Skeletal muscle cell (primary cell): ENCODE measurements at places on chromosomes 11 and 22.

- DNase-seq, result no peak
Observed at GRCh38 chr11:93715797-93716396, 25.4 kb downstream of the TAF1D start.

- no peak for DNase-seq
Observed at GRCh38 chr11:119673052-119673758, 55.8 kb downstream of the NECTIN1 start.

- no peak for DNase-seq
Observed at GRCh38 chr11:117546431-117547194, 219.0 kb downstream of the CEP164 start.

DNA sequence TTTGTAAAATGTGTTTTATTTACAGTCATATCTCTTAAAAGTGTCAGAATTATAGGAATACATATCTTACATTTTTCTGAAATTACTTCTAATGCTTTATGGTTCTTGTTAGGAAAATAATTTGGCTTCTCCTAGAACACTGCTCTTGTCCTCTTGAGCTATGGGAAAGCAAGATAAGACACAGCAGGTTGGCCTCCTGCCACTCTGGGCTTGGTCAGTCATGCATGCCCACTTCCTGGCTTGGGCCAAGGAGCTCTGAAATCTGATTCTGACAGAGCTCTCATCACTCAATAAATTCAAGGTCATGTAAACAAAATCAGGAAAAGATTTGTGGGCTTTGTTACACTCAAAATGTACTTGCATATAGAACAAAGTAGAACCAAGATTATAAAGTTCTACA, 1036.0 kb downstream of the OPCML start:
- DNase-seq, result no peak

DNA sequence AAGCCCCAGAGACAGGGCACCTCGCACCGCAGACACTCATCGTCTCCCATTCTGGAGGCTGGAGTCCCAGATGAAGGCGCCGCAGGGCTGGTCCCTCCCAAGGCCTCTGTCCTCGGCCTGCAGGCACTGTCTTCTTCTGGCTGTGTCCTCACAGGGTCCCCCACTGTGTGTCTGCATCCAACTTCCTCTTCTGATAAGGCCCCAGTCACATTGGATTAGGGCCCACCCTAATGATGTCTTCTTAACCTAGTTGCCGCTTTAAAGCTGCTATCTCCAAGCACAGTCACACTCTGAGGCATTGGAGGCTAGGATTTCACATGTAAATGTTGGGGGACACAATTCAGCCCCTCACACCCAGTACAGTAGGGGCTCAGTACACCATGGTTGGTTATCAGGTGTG, 48.9 kb downstream of the DHCR7 start:
- DNase-seq, result no peak

DNA sequence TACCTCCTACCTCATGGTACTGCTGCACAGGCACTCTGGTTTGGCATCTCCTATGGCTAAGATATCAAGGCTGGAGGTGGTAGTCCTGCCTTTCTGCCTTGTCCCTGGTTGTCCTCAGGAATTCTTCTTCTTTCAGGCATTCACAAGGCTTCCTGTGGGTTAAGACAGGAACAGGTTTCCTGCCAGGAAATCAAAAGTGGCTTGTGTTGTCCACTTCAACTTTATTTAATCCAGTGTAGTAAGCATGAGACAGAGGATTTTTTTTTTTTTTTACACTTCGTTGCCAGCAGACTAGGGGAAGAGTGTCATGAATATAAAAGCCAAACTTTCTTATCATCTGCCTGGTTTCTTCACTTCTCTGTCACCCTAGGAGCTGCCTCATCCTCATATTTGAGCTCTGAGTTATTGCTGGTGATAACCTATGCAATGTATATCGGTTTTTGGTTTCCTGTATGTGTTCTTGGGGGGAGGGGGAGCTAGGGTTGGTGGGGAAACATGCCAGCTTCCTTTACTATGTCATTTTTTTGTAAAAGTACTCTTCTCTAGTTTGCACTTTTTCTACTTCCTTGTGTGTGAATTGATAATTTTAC, 50.2 kb downstream of the XKR3 start:
- no peak for DNase-seq

- DNase-seq, result no peak
Observed at GRCh38 chr11:68842427-68843051, 823 bp upstream of the CPT1A start.

- DNase-seq, result no peak
Observed at GRCh38 chr11:20160425-20161229, at the start of gene DBX1. DBX1 (minus strand) TSS chr11:20160475; CDS start chr11:20160324, 151 bp downstream.

GRCh38 chr11:114076921-114077331, 17.4 kb downstream of the ZBTB16 start:
- DNase-seq, result no peak

DNA sequence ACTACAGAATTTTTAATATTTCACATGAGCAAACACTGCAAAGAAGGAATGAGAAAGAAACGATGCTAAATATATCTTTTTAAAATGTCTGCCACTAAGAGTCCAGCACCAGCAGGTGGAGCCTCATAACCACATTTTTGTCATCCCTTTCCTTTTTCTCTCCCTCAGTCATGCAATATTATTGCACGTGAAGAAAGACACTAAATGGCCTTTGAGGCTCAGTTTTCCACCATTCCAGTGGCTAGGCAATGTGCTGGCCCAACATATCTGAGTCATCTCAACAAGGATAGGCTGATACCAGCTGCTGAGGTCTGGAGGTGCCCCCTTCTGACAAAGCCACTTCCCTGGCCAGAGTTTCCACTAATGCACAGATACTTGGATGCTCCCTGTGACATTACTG, 1.8 kb downstream of the ALKBH8 start:
- DNase-seq, result no peak

- DNase-seq, result no peak
Observed at GRCh38 chr11:132289590-132290256, 919.3 kb downstream of the NTM start.

DNA sequence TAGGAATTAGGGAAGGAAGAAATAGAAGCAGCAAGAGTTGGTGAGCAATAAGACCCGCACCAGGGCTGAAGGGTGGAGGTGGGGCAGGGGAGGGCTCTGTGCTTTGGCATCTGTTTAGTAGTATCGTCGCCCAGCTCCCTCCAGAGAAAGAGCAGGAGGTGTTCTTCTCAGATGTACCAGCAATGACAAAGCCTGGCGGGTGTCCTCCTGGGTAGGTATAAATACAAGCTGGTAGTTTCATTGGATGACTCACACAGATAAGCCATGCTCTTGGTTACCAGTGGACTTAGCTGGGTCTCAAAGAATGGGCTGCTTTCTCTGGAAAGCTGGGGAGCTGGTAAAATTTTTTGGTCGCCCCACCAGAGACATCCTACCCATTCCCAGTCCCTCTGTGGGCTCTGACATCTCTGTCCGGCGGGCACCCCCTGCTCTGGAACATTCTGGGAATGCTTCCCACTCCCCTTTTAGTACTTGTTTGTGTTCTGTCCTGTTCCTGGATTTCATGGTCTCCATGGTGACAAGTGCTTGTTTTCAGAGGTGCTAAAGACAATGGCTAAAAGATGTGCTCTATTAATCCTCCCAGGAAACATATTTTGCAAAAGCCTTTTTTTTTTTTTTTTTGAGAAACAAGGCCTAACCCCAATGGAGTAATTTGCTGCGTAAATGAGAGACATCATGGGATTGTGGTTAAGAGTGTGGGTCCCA, 15.4 kb upstream of the TUBA8 start:
- no peak for DNase-seq

DNA sequence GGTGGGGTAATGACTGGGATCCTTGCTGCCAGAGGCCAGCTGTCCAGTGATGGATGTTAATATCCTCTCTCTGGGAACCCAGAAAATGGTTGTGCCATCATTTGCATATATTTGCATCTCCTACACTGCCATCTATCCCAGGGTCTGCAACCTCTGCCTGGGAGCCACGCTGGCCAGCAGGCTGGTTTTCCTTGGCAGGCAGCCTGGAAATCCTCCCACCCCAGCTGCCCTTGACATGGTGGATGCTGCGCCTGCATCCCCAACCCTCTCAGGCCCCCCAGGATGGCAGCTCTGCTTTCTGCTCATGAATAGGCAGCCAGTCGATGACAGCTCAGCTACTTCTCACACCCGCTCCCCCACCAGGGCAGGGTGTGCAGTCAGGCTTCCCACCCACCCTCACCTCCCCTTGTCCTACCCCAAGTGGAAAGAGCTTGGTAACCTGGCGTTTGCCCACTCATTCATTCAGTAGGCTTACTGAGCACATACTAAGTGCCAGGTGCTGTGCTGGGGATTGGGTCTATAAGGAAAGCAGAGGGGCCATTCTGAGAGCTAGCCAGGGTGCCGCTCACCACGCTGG, 202.5 kb downstream of the TRIM29 start:
- no peak for DNase-seq

GRCh38 chr11:118892964-118893363, 9.3 kb downstream of the CXCR5 start:
- no peak for DNase-seq

DNA sequence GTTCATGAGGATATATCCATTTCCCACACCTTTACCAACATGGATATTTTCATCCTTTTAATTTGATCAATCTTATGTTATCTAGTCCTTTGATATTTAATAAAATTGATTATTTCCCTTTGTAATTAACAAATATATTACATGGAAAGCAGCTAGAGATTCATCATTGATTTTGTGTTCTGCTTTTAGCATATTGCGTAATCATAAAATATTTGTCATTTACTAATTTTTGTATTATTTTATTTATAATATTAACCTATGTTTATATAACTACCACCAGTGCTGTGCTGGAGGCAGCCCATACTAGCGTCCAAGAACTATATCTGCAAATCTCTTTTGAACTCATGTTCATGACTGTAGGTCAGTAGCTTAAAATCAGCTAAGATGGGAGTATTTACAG, 4.7 kb downstream of the OR8U1 start:
- no peak for DNase-seq

- DNase-seq, result no peak
Observed at GRCh38 chr11:45182902-45183301, 36.5 kb downstream of the PRDM11 start.

- DNase-seq, result no peak
Observed at GRCh38 chr11:30015725-30016412, 961 bp downstream of the KCNA4 start.

DNA sequence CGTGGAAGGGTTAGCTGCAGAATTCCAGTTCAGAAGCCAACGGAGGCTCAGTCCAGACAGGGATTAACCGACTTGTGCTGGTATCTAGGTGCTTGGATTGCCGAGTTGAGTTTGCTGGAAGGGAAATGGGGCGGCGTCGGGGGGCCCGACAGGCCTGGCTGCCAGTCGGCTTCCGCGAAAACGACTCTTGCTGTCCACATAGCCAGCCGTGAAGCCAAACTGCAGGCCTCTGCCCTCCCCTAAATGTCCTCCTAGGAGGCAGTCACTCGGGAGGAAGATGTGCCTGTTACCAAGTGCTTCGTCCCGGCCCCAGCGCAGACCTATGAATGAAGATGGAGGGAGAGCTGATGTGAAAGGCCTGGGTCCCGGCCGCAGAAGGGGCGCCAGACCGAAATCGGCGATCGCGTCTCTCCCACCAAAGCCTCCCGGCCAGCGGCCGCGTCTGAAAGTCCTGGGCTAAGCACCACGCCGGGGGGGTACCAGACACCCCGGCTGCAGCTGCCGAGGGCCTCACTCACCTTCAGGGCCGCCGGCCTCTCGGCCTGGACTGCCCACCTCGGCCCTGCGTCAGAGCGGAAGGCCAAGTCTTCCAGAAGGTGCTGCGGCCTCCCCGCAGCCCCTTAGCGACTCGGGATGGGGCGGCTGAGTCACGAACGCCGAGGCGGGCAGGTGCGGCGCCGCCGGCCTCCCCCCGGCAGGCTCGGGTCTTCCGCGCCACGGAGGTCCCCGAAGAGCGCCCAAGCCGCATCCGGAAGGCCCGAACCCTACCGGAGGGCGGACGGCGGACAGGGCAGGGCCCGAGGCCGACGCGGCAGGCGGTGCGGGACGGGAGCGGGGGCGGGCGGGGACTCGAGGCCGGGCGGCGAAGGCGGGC, 7.5 kb downstream of the DPAGT1 start:
- DNase-seq, result no peak

DNA sequence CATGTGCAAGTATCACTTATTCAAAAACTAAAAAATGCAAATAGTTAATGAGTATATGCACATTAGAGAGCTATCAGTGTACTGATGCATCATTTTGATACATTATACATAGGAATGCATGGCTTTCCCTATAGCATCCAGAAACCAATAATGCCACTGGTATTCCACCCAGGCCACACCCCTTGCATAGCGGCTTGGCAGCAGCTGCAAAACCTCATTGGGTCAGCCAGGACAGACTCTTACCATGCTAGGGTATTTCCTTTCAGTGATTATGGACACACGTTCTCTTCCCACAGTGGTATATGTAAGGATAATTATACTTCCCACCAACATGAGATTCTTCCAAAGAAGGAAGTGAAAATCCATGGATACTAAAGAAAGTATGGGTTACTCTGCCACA, 145.9 kb upstream of the PITPNB start:
- no peak for DNase-seq

- DNase-seq, result no peak
Observed at GRCh38 chr22:25677631-25678030, 64.4 kb upstream of the MYO18B start.

DNA sequence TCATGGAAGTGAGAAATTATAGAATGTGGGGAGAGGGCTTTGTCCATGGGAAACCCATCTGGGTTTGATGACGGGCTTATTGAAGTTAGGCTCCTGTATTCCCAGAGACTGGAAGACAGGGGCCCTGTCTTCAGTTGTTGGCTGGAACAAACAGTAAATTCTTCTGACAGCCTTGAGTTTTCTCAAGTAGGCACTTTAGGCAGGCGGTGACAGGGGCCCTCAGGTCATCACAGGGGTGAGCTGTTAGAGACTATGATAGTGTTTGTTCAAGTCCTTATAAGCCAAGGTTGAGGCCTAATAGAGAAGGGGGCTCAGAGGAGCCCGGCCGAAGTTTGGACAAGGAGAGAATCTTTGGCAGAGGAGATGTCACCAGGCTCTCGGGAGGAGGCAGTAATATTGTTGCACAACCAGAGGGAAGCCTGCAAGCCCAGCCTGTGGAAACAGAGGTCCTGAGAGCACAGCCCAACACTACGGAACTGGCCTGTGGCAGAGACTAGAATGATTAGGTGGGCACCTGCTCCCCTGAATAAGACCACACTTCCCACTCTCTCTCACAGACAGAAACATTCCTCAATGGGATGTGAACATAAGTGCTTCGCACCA, 20.2 kb upstream of the IL17RA start:
- no peak for DNase-seq

GRCh38 chr11:110027627-110028371, 65.4 kb upstream of the ZC3H12C start:
- DNase-seq, result no peak

- DNase-seq, result no peak
Observed at GRCh38 chr22:36828815-36829214, 12.0 kb upstream of the PVALB start.

DNA sequence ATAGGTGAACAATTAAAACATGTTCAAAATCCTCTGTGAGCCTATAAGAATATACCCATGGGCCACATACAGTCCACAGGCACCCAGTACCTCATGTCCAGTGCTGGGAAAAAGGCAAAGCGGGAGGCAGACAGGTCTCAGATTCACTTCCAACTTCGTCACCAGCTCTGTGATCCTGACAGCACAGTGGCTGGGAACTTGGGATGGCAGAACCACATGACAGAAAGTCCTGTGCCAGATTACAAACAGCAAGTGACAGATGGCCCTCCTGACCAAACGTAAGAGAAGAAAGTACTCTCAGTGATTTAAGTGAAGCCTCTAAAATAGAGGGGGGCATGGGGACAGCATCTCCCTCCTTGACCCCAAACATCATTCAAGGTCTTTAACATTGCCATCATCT, 5.8 kb downstream of the SLC1A2 start:
- DNase-seq, result no peak
